HS-27A (cell line): ENCODE measurements at places on chromosomes 3 and 15.

DNA sequence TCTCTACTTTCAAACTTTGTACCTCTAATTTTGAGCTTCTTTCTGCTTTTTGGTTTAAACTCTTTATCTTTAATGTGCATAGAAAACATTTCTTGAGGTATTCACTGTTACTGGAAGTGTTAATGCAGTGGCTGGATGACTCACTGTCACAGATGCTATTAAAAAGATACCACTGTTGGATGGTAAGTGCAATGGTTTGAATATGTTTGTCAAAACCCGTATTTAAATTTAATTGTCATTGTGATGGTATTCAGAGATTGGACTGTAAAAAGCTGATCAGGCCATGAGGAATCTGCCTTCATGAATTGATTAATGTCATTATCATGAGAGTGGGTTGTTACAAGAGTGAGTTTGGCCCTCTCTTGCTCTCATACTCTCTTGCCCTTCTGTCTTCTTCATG lies 70.6 kb downstream of the AP4E1 start:
- DNase-seq, result no peak

- no peak for DNase-seq
These were observed 110.3 kb downstream of the PPP2R3A start for GRCh38 chr3:136075811-136076210.

GRCh38 chr15:36898536-36899126 lies 201.7 kb downstream of the MEIS2 start:
- DNase-seq, result no peak

DNA sequence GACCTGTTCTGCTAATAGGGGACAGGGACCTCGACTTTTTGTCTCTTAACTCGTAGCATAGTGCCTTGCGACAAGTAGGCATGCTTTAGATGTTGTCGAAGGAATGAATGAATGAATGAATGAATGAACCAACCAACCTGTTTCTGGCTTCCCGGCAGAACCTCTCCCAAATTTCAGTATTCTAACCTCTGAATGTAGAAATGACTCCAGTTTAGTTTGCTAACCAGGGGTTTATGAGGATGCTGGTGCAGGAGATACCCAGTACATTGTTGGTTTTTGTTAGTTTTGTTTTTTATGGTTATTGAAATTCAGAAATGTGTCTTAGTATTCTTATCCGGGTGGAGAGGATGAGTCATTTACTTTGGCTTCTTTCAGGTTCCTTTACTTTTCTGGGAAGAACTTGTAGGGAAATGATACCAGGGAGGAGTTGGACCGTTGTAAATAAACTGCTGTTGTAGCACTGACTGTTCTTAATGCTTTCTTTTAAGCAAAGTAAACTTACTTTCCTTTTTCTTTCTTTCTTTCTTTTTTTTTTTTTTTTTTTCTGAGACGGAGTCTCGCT lies 29.6 kb upstream of the EHHADH start:
- no peak for DNase-seq

GRCh38 chr3:149959443-149959842 lies 11.3 kb downstream of the PFN2 start:
- DNase-seq, result no peak

DNA sequence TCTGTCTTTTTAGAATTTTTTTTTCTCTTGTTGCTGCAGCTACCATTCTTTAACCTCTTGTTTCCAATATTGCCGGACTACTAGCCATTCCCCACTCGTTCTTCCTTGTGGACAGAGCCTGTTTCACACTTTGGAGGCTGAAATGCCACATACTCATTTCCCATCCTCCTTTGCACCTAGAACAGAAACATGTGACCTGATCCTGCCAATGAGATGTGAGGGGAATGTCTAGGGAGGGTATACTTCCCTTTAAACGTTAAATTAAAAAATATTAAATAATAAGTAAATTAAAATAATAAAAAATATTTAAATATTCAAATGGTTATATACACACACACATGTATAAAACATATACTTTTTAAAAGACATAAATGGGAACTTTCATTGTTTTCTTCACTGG lies 20.6 kb upstream of the MDFIC2 start:
- DNase-seq, result no peak

GRCh38 chr3:171088964-171089754 lies 62.6 kb upstream of the SLC2A2 start:
- peak; percentile 76 for DNase-seq

DNA sequence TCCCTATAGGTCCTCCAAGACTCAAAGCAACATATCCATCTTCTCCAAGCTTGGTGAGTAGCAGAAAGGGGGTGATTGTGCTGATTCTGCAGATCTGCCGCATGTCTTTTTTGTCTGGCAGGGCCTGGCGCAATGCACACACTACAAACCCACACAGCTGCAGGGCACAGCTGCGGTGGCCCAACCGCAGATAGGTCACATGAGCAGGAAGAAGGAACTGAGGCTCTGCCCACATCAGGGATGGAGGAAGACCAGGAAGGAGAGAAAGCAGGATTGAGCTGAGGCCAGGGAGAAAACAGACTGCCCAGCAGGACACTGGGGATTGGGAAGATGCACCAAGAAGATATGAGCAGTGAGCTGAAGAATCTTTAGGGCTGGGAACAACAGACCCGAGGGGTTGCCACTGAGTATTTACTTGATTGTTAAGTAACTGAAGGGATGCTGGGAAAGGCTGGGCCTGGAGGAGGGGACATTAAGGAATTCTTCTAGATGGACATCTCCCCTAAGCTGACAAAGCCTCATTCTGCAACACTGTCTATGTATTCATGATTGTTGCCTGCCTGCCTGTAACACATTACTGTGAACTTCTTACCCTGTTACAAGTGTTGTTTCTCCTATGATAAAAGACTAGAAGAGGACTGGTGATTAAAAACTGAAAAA lies 126.7 kb downstream of the MYLK start:
- DNase-seq, result no peak

- DNase-seq, result no peak
These were observed 1.1 kb downstream of the PLXND1 start for GRCh38 chr3:129605203-129605921.

- DNase-seq, result no peak
These were observed 147.7 kb downstream of the RYR3 start for GRCh38 chr15:33458421-33458820.

GRCh38 chr15:87219650-87220615 lies 1036.6 kb downstream of the NTRK3 start:
- no peak for DNase-seq

DNA sequence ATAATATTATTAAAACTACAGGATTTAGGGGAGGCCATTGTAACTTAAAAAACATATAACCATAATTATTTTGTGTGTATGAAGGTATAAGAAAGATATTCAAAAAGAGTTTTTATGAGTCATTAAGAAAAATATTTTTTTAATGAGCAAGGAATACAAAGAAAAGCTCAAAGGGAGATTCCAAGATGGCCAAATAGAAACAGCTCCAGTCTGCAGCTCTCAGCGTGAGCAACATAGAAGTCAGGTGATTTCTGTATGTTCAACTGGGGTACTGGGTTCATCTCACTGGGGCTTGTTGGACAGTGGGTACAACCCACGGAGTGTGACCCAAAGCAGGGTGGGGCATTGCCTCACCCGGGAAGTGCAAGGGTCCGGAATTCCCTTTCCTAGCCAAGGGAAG lies 336.1 kb downstream of the TBL1XR1 start:
- no peak for DNase-seq

- no peak for DNase-seq
These were observed 379.9 kb upstream of the RBMS3 start for GRCh38 chr3:28901018-28901417.

- DNase-seq, result no peak
These were observed 97.5 kb downstream of the FRMD5 start for GRCh38 chr15:44097552-44097951.

GRCh38 chr3:150764566-150764965 lies 1.6 kb upstream of the SIAH2 start:
- no peak for DNase-seq

DNA sequence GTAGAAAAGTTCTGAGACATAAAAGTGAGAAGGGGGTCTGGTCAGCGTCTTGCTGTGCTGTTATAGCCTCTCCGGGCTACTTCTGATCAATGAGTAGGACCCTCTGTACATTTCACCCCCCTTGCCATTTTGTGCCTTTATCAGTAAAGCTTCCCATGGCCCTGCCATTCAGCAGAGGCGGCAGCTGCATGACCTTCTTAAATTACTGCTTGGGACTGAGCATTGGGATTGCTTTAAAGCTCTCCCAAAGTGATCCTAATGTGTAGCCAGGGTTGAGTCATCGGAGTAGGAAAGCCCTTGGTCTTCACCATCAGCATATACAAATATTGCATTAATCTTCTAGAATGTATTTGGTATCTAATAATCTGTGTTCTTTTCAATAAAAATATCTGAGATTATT lies 70.2 kb downstream of the FMN1 start:
- DNase-seq, result no peak

DNA sequence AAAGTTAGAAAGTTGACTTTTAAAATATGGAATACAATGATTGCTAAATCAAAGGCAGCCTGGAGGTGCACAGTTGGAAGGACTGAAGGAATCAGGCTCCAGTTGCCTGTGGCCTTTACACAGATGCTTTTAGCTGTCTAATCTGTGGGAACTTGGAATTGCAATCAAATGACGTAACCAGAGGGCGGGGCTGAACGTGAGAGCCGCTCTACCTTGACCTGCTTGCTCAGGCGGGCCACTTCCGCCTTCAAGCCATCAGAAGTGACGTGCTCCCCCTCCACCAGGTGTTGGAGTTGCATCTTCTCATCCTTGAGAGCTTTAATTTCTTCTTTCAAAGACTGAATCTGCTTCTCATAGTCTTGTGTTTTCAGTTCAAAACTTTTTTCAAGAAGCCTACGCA lies 37.7 kb upstream of the GNB5 start:
- DNase-seq, result no peak

- no peak for DNase-seq
These were observed 193.2 kb downstream of the MEX3B start for GRCh38 chr15:81852411-81853149.

DNA sequence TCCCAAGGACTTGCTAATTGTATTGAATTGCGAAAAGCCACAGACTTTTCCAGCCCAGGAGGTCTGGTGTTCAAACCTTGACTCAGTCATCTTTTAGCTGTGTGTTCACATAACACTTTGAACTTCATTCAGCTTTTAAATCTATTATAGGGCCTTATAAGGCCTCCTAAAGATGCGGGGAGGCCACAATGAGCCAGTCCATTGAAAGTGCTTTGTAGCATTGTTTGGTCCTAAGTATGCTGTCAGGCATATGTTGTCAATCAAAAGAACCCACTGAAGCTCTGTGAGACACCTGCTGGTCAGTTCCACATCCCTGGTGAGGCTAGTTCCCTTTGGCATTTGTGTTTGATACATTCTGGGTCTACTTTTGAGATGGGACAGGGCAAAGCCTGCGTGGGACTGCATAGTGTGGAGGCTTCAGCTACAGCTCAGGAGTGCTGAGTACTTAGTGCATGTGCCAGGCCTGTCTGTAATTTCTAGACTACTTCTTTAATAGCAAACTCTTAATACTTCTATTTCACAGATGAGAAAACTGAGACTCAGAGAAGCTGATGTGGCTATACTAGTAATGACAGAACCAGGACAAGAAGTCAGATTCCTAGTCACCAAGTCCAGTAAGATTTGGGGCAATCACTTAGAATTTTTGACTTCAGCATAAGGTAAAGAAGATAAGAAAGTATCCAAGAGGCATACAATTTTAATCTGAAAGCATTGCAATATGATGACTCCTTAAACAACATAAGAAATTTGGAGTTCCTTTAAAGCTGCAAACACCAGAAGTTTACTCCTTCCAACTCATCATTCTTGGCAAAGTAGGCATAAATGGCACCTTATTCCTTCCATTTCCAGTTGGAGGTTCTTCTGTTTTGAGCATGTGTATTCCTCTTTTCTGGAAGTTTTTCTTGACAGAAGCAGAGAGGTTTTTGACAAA lies 213.0 kb downstream of the PDCD6IP start:
- no peak for DNase-seq

DNA sequence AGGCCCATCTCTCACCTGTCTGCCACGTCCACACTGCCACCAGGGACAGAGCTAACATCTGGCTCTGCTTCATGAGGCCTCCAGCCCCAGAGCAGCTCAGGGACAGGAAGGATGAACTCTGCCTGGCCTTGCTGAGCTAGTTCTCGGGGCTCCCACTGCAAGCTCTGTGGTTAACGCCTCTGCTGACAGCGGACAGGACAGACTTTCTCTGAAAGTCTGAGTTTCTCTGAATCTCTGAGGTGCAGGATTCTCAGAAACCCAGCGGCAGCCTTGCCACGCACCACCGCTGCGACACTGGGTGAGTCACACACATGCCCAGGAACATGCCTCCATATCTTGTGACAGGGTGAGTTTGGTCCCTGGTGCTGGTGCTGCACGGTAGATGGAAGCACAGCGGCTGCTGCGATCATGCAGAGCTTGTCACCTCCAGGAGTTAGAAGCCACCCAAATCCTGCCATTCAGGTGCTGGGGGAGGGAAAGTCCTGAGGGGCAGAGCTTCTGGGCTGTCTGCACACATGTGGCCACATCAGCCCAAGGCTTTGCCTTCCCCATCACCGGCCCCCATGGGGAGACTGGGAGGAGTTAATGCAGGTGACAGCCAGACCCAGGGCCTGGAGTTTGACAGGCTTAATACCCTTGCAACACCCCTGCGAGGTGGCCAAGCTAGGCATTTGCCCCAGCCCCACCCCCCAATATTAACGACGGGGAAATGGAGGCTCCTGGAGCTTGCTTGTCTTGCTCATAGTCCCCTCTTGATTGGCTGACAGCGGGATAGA lies 267.0 kb downstream of the PLCL2 start:
- DNase-seq, result no peak

DNA sequence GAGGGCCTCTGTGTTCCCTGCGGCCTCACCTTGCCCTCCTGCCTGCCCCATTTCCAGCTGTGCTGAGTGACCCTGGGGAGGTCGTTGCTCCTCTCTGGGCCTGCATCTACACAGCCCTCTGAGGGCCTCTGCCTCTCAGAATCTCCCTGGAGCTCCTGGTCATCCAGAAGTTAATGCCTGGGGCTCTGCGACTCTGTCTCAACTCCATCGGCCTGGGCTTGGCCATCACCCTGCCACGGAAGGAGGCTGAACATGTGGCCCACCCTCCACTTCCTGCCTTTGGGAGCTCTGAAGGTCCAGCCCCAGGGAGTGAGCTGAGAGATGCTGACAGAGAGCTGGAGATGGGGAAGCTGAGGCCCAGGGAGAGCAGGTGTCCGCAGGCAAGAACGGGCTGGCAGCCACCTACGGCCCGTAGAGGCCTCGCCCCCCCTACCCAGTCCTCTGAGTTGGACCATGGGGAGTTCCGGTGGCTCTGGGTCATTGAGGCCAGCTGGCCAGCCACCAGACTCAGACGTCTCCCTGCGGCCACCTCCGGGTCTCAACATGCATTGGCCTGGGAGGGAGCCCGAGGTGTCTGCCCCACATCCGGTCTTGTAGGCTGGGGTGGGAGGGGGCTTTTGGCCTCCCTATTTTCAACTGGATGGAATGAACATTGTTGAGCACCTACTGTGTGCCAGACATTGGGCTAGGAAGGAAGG lies 34.2 kb downstream of the GRIP2 start:
- no peak for DNase-seq

GRCh38 chr3:71784914-71785531 lies at the start of gene PROK2:
Gene PROK2, minus strand, starts transcription at chr3:71785148. Its CDS starts 96 bp downstream, at chr3:71785052.
- DNase-seq, result no peak

- no peak for DNase-seq
These were observed 31.5 kb downstream of the SPTSSB start for GRCh38 chr3:161339517-161340500.

- no peak for DNase-seq
These were observed 52.9 kb upstream of the RNU6-1 start for GRCh38 chr15:67892559-67893377.

GRCh38 chr3:13215940-13216546 lies 142.8 kb upstream of the IQSEC1 start:
- peak; percentile 46 for DNase-seq

- DNase-seq, result no peak
These were observed 612 bp downstream of the APPL1 start for GRCh38 chr3:57227930-57228751.
